ENCODE measurements at places on chromosomes 7 and 10.
A peak's percentile ranks its signal among the peaks of the same experiment; 100 is the strongest.

DNA sequence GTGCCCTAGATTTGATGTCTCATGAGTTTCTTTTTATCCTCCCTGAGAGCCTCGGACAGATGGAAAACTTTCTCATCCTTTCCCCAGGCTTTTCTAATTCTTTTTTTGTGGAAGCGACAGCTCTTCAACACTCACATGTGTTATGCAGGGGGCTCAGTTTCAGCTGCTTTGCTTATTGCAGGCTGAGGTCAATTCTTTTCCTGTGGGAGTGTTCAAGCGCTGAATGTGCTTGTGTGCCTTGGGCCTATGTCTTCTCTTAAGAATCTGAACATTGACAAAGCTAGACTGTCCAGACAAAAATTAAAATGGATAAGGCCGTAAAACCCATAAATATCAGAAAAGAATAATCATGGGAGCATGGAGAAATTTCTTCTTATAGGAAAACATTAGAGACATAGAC is 125.2 kb upstream of the STEAP4 start:
- no peaks in the 10 kb centered on the region for H3K4me1 ChIP-seq
- no peaks in the 10 kb centered on the region for H3K36me3 ChIP-seq
- H3K27ac ChIP-seq: no peak overlapping the region
- H3K4me3 ChIP-seq: no peak overlapping the region
- DNase-seq: no peak

- H3K27me3 ChIP-seq: peaks cover 3% of the 10 kb centered on the region
- H3K36me3 ChIP-seq: no peaks in the 10 kb centered on the region
- H3K4me1 ChIP-seq: no peaks in the 10 kb centered on the region
- H3K4me3 ChIP-seq: no peak overlapping the region
- DNase-seq: no peak
- H3K27ac ChIP-seq: no peak overlapping the region
Measured at GRCh38 chr7:149375234-149376008, 85.4 kb downstream of the ZNF777 start.

GRCh38 chr10:111146025-111146640 is 69.3 kb downstream of the ADRA2A start:
- no peak overlapping the region for H3K4me3 ChIP-seq
- no peak overlapping the region for H3K27ac ChIP-seq
- DNase-seq: no peak

- peaks cover 13% of the 10 kb centered on the region for H3K4me1 ChIP-seq
- H3K27ac ChIP-seq: peak overlapping the region; percentile 53
- peak overlapping the region; percentile 68 for H3K4me3 ChIP-seq
- no peaks in the 10 kb centered on the region for H3K27me3 ChIP-seq
Measured at GRCh38 chr10:103584216-103585010, 90.9 kb downstream of the NEURL1 start.

- peak overlapping the region; percentile 49 for H3K4me3 ChIP-seq
- no peak for DNase-seq
Measured at GRCh38 chr10:80462981-80463741, 9.1 kb downstream of the TSPAN14 start.

- H3K4me1 ChIP-seq: peaks cover 3% of the 10 kb centered on the region
- peaks cover 7% of the 10 kb centered on the region for H3K27me3 ChIP-seq
- no peaks in the 10 kb centered on the region for H3K36me3 ChIP-seq
Measured at GRCh38 chr10:127875449-127875765, 17.3 kb downstream of the CLRN3 start.

- H3K27me3 ChIP-seq: no peaks in the 10 kb centered on the region
- no peak overlapping the region for H3K27ac ChIP-seq
- H3K4me3 ChIP-seq: no peak overlapping the region
- no peak for DNase-seq
Measured at GRCh38 chr7:13835442-13835841, 154.0 kb downstream of the ETV1 start.

DNA sequence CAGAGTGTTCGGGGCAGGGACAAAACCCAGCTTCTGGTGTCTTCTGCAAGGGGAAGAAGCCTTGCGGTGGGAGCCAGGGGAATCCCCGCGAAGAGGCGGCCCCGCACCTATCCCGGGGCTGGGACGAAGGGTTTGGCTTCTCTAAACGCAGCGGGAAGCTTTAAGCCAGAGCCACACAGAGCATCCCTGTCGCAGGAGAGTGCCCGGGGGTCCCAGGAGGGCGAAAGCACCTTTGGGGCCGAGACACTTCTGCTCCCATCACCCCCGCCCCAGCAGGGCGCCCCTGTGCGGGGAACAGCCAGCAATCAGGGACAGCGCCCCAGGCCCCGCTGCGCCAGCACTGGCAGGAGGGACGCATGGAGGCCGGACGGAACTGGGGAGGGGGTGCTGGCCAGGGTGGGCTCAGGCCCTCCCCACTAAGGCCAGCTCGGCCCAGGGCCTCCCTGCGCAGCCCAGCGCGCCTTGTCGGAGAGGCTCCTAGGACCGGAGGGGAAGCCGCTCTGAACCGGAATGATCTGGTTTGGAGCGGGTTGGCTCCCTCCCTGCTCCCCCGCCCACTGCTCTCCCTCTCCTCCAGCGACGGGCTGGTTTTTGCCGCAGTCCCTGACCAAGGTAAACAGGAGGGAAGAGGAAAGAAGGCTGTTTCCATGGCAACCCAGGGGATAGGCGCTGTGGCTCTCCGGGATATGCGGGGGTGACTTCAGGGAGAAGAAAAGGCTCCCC is 63.9 kb downstream of the TMEM209 start:
- peaks cover 2% of the 10 kb centered on the region for H3K36me3 ChIP-seq
- peak overlapping the region; percentile 35 for H3K27ac ChIP-seq
- peak; percentile 55 for DNase-seq

- H3K27me3 ChIP-seq: peaks cover 5% of the 10 kb centered on the region
- no peak overlapping the region for H3K27ac ChIP-seq
- H3K4me3 ChIP-seq: no peak overlapping the region
- DNase-seq: no peak
- H3K4me1 ChIP-seq: no peaks in the 10 kb centered on the region
Measured at GRCh38 chr10:128713471-128713870, 587.2 kb upstream of the MKI67 start.

- no peaks in the 10 kb centered on the region for H3K36me3 ChIP-seq
- no peak for DNase-seq
- H3K4me1 ChIP-seq: no peaks in the 10 kb centered on the region
- H3K27me3 ChIP-seq: no peaks in the 10 kb centered on the region
Measured at GRCh38 chr10:16392531-16393069, 44.2 kb upstream of the PTER start.

DNA sequence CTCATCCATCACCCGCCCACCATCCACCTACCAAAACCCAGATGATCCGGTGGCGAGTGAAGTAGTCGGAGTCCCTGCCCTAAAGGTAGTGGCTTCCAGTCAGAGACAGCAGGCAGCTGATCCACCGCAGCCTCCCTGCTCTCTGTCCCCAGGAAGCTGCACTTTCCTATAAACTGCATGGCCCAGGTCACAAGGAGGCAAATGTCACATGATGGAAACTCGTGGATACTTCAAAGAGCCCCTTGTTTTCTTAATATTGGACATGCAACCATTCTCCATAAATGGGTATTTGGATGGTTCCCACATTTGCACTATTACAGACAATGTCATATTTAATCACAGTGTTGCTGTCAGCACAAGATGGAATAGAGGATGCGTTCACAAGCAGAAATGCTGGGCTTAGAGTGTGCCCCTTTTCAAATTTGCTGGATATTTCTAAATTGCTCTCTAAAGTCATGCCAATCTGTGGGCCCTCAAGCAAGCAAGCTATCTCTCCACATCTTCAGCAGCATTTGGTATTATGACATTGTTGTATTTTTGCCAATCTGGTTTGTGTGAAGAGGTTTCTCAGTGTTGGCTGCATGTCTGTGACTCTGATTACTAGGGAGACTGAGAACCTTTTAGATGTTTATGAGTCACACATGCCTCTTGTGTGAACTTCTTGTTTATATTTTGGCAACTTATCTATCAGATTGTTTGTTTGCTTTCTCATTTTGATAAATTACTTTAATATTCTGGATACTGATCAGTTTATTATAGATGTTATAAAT is 822.0 kb downstream of the TNS3 start:
- no peaks in the 10 kb centered on the region for H3K27me3 ChIP-seq
- no peaks in the 10 kb centered on the region for H3K4me1 ChIP-seq
- H3K4me3 ChIP-seq: no peak overlapping the region
- no peaks in the 10 kb centered on the region for H3K36me3 ChIP-seq
- DNase-seq: no peak
- H3K27ac ChIP-seq: no peak overlapping the region

DNA sequence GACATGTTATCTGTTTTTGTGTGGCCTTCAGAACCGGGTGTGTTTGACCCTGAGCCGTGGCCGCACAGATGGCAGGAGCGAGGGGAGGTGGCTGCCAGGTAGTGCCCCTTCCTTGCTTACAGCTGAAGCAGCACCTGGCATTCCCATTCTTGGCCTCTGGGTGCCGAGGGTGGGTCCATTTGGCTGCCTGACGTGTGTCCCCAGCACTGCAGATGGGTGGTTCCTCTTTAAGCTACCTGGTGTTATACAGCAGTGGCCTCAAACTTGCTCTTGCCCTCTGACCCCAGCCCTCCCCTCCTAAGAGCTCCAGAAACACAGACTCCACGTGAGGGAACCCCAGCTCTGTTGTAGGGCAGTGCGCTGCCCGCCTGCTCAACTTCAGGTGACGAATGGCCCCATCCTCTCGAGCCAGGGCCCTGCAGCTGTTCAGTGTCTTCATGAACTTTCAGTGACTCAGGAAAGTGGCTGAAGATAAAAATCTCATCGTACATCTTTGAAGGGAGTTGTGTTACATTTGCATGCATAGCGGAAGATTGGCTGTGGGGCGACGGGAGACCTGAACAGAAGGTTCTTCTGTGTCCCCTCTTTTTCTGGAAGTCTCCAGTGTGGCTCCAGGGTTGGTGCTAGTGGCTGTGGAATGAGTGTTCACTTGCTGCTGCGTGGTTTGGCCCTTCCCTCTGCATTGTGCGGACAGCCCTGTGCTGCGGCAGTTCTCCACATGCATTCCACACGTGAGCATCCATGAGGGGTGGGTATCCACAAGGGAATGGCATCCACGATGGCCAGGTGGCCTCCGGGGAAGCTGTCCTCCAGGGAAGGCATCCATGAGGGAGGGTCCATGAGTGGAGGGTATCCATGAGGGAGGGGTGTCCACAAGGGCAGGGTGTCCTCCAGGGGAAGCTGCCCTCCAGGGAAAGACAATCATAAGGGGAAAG is 91.6 kb downstream of the INPP5A start:
- no peaks in the 10 kb centered on the region for H3K27me3 ChIP-seq
- H3K4me1 ChIP-seq: peaks cover 24% of the 10 kb centered on the region

GRCh38 chr7:85030893-85031292 is 156.0 kb downstream of the SEMA3D start:
- no peaks in the 10 kb centered on the region for H3K27me3 ChIP-seq
- H3K4me3 ChIP-seq: no peak overlapping the region
- no peaks in the 10 kb centered on the region for H3K36me3 ChIP-seq
- H3K27ac ChIP-seq: no peak overlapping the region
- no peak for DNase-seq

- no peaks in the 10 kb centered on the region for H3K4me1 ChIP-seq
- no peaks in the 10 kb centered on the region for H3K36me3 ChIP-seq
- no peaks in the 10 kb centered on the region for H3K27me3 ChIP-seq
- H3K4me3 ChIP-seq: no peak overlapping the region
- DNase-seq: no peak
Measured at GRCh38 chr10:33802566-33802965, 468.1 kb upstream of the NRP1 start.

DNA sequence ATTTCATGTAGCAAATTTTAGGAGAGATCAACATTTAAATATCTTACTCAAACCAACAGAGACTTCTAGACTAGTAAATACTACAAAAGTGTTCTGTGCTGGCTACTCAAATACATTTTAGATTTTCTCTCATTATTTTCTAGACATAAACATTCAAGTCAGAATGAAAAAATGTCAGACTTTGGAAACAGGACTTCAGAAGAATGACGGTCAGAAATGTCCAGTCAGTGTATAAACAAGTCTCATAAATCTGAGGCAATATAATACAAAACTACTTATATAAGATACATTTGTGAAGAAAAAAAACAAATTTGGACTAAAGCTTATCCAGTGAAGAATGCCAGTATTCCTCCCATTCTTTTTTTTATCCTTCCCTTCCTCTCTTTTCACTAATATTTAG is 25.9 kb downstream of the RNLS start:
- H3K27ac ChIP-seq: no peak overlapping the region
- no peak overlapping the region for H3K4me3 ChIP-seq
- no peak for DNase-seq

GRCh38 chr10:130244928-130245495 is 108.8 kb downstream of the GLRX3 start:
- H3K27ac ChIP-seq: no peak overlapping the region
- no peak for DNase-seq
- H3K4me3 ChIP-seq: no peak overlapping the region
- H3K27me3 ChIP-seq: peaks cover 7% of the 10 kb centered on the region
- no peaks in the 10 kb centered on the region for H3K36me3 ChIP-seq

DNA sequence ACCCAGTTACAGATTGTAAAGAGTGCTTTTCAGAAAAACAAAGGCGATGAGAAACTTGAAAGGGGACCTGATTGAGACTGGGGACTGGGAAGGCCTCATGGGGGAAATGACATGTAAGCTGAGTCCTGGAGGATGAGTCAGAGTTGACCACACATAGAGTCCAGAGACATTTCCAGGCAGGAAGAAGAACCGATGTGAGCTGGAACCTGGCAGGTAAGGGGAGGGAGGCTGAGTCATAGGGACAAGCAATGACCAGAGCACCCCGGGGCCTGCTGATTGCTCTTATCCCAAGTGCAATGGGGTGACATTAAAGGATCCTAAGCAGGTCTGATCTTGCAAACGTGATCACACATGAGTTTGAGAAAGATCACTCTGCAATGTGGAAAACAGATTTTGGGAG is 11.7 kb downstream of the TLL2 start:
- no peaks in the 10 kb centered on the region for H3K27me3 ChIP-seq
- no peaks in the 10 kb centered on the region for H3K36me3 ChIP-seq
- H3K4me1 ChIP-seq: no peaks in the 10 kb centered on the region
- H3K4me3 ChIP-seq: no peak overlapping the region
- no peak for DNase-seq

DNA sequence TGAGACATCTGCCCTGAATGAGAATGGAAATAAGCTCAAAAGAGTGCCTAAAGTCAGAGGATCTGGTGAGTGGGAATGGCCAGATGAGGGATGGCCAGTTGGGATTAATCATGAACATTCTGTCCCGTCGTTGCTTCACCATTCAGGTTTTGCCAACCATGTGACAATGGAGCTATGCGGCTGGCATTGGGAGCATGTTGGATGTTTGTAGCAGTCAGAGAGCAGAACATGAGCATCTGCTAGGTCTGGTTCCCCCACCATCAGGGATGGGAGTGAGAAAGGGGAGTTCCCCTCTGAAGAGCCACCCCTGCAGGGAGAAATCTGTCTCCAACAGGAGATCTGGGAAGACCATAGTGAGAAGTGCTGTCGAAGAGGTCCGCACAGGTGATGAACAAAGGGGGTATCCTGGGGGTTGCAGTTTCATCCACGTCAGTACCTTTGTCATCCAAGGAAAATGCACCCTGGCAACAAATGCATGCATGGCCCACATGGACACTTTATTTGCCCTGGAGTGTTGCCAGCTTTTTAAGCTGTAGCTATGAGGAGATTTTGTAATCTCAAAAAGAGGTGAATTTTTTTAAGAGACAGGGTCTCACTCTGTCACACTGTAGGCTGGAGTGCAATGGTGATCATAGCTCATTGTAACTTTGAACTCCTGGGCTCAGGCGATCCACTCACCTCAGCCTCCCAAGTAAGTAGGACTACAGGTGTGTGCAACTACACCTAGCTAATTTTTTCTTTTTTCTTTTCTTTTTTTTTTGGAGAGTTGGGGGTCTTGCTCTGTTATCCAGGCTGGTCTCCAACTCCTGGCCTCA is 190.2 kb downstream of the CAMK1D start:
- H3K27ac ChIP-seq: no peak overlapping the region
- H3K36me3 ChIP-seq: no peaks in the 10 kb centered on the region
- no peak overlapping the region for H3K4me3 ChIP-seq
- H3K27me3 ChIP-seq: no peaks in the 10 kb centered on the region

- H3K27ac ChIP-seq: no peak overlapping the region
- no peaks in the 10 kb centered on the region for H3K4me1 ChIP-seq
- DNase-seq: peak; percentile 10
- no peaks in the 10 kb centered on the region for H3K36me3 ChIP-seq
- no peaks in the 10 kb centered on the region for H3K27me3 ChIP-seq
Measured at GRCh38 chr10:127243490-127244272, 47.3 kb upstream of the INSYN2A start.
